ENCODE measurements at places on chromosomes 6 and 20.

DNA sequence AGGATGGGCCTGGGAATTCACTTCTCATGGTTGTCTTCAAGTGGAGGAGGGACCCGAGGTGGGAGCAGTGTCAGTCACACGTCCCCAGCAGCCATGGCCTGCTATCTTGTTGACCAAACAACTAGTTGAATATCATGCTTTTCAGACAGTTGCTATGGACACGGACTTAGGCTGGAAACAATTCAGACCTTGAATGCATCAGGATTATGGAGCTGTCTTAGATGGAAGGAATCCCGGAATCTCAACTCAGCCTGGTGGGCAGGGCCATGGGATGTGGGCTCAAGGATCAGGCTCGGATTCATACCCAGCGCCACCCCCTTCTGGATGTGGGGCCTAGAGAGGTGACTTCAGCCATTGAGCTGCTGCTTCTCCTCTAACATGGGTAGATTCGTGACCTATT, 112.6 kb downstream of the DLGAP4 start:
- peak; percentile 29 for DNase-seq

DNA sequence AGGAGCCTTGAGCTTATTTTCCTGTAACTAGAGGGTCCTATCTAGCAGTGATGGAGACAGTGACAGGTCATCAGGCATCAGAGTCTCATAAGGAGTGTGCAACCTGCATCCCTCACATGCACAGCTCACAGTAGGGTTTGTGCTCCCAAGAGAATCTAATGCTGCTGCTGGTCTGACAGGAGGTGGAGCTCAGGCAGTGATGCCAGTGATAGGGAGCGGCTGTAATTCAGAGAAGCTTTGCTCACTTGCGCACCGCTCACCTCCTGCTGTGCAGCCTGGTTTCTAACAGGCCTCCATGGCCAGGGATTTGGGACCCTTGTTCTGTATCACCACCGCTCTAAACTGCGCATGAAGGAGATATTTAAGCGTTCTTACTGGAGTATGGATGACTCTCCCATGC, 5.3 kb downstream of the KIF25 start:
- no peak for DNase-seq

GRCh38 chr6:111711476-111711875, 105.8 kb upstream of the TRAF3IP2 start:
- DNase-seq: no peak

DNA sequence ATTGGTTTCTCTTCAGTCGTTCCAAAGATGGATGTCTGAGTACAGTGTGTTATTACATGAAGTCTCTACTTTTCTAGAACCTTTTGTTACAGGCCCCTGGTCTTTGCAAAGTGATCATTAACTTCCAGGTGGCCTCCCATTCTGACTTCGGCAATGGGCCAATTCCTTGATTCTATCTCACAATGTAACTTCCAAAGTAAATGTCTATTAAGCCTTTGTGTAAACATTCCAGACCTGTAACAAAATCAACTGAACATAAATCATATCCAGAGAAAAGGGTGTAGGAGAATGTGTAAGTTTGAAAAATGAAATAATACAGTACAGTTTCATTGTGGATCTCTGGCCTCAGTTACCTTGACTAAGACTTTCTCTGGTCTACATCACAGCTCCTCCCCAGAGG, 187.8 kb upstream of the JAG1 start:
- no peak for DNase-seq

DNA sequence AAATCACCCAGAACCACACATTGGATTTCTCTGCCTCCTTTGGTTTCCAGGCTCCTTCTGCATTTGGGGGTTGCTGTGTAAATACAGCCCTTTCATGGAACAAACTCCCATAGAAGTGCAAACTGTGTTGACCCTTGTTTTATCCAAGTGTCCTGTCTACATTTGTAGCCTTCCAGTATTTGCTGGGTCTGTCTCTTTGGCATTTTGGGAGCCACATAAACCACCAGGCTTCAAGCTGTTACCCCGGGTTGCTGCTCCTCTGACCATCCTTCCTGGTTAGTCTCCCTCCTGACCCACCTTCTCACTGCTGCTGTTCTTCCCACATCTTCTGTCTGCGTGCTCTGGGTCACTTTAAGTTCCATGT, 7.6 kb upstream of the MTHFD1L start:
- DNase-seq: no peak

DNA sequence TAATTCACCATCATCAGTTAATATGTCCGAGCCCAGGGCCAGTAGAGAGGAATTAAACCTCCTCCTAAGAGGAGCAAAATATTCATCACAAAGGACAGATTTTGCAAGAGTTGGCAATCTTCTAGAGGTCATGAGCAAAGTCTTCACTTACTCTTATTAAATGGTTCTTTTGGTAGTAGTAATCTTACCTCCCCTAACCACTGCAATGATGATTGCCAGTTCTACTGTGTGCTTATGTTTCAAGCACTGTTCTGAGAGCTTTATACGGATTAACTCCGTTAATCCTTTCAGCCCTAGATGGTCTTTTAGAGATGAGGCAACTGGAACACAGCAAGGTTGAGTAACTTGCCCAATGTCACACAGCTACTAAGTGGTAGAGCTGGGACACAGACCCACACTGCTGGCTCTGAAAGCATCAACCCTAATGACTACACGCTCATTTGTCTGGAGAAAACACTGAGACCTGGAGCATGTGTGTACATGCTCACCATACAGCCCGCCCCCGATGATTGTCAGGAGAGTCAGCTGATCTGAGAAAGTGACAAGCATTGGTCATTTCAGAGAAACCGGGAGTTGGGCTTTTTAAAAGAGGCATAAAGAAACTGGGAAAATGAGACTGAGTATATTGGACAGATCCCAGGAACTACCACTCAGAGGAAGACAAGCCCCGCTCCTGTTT, 276.0 kb downstream of the NRN1 start:
- DNase-seq: no peak

DNA sequence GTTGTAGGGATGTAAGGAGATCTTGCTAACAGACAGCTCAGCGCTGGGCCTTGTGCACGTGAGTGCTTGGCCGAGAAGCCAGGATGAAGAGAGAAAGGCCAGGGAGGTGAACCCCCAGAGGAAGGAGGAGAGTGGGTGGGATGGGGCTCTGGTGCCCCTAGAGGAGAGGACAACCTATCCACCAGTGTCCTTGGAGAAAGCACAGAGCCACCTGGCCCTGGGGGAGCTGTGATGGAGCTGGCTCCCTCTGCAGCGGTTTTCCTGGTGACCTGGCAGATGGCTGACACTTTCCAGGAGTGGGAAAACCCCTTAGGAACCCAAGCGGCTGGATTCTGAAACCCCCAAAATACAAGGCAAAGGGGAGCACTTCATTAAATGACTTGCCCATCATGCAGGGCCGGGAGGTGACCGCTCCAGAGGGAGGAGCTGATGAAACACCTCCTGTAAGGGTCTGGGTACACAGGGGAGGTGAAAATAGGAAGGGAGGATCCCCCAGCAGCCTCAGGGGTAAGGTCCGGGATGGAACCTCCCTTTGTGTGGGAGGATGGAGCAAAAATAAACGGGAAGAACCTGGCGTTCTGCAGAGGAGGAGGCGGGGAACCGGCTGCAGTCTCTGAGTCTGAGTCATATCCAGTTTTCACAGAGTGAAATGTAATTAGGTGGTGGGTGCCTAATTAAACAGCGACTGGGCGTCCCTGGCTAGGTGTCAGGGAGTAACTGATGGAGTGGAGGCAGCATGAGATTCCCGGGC, 80.4 kb downstream of the SULF2 start:
- DNase-seq: no peak

- no peak for DNase-seq
Observed at GRCh38 chr20:913306-913849, 2.8 kb downstream of the ANGPT4 start.

DNA sequence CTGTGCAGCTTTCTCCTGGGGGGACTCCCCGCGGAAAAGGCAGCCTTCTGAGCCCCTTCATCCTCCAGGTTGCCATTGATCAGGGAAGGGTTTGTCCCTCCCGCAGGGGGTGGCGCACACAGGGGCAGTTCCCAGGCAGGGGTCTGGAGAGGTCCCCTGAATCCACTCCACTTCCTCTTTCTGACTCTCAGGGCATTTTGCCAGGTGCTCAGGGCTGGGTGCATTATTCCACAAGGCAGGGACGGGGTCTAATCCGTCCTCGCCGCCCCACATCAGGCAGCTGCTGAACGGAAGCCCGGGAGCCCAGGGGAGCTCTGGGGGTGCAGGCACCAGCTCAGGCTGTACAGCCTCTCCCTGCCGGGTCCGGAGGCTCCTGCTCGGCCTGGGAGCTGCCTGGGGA, 180.9 kb downstream of the TTLL2 start:
- no peak for DNase-seq

GRCh38 chr6:85690071-85690470, 47.4 kb upstream of the SYNCRIP start:
- DNase-seq: peak; percentile 30

DNA sequence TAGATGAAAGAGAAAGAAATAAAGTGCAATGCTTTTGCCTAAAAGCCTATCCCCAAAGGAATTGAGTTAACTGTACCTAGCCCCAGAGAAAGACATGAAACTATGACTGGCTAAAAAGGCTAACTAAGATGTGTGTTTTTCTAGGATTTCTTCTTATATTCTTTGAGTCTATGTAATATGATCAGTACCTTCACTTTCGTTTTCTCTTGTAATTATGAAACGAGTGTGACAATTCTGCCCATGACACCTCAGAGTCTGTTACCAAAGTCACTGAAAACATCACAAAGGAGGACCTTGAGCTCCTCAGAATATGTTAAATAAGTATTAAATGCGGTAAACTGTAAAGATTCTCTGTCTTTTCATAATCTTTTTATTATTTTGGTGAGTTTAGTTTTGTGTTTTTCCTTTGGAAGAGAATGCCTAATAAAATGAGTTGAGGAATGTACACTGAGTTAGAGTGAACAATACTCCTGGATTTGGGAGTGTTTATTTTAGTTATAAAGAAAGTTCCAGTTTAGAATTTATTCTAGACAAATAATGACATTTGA, 141.3 kb downstream of the FUT9 start:
- DNase-seq: no peak

DNA sequence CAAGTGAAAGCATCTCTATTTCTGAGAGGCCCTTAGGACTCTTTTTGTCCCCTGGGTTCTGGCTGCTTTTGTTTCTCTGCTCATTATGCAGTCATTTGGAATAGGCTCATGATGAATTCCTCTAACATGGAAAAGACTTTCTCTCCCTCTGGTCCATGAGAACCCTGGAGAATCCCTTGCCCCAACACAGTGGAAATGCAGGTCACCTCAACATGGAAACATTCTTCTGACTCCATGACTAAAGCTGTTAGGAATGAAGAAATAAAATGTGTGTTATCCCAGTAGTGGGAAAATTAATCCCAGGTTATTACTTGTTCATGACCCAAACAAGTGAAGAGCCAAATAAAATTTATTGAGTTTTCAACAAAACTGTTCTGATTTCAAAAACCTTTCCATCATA, 458.6 kb downstream of the EPM2A start:
- no peak for DNase-seq

- no peak for DNase-seq
Observed at GRCh38 chr6:17877895-17878440, 109.5 kb downstream of the KIF13A start.

GRCh38 chr6:149951096-149951495, 9.3 kb downstream of the ULBP2 start:
- no peak for DNase-seq

DNA sequence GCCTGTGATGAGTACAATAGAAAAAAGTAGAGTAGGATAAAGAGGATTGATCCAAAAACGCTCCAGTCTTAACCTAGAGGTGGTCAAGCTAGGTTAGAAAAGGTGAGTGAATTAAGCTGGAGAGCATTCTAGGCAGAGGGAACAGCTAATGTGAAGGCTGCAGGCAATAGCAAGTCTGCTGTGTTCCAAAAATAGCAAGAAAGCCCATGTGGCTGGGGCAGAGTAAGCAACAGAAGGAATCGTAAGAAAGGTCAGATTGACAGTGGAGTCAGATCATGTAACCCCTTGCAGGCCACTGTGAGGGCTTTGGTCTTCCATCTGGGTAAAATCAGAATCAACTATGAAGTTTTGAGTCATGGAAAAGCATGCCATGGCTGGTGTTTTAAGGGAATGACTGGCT, 155.0 kb downstream of the OPN5 start:
- DNase-seq: no peak

DNA sequence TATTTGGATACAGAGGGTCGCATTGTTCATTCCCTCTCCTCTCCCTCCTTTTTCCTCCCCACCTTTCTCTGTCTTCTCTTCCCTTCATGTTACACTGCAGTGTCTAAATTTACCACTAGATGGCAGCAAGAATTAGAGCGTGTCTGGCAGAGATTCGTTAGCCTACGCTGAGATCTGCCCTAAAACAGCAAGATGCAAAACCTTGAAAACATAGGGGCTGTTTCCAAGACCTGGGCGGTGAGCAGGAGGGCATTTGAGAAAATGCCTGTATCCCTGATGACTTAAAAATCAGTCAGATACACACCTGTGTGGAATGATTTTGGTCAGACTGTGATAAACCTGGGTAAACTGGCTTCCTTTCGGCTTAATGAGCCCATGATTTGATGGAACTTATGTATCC, 101.5 kb upstream of the ISM1 start:
- peak; percentile 86 for DNase-seq

- no peak for DNase-seq
Observed at GRCh38 chr6:28948782-28949486, 25.1 kb upstream of the TRIM27 start.

- DNase-seq: peak; percentile 32
Observed at GRCh38 chr20:45181639-45182038, 6.9 kb downstream of the PI3 start.

DNA sequence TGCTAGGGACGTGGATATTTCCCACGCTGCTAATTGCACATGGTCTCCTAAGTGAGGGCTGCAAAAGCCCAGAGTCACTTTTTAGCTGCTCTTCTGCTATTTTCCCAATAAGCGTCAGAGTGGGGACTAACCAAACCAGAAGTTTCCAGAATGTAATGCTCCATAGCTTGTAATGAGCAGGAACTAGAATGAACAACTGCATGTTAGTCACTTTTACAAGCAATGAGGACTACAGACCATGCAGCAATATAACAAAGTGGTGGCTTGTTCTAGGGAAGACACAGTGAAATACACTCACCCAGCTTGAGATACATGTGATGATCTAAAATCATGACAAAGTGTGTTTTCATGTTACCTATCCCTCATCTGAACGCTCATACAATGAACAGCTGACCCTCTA, 314.1 kb upstream of the SGK1 start:
- DNase-seq: no peak

DNA sequence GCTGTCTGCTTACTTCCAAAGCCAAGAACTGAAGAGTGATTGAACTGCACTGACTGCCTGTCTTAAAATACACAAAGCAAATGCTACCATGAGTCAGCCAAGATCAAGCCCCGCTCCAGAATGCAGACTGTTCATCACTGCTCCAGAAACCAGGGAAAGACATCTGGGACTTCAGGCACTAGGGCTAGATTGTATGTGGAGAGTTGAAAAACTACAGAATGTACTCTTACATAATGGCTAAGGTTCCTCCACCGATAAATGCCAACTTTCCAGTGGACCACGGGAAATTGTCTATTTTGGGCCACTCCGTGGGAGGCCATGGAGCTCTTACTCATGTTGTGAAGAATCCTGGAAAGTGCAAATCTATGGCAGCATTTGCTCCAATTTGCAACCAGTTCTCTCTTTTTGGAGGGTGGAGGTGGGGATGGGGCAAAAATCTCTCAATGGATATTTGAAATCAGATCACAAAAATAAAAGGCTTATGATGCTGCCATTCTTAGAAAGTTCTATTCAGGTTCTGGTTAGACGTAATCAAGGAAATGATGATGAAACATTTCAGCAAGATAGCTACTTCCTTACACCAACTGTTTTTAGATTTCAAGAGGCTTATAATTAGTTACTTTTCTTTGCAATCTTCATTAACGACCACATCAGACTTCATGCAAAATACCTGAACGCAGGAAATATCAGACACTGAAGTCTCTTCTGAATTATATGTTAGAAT, 11.8 kb upstream of the CAP2 start:
- no peak for DNase-seq

- DNase-seq: peak; percentile 12
Observed at GRCh38 chr6:95658886-95659285, 81.6 kb downstream of the MANEA start.
